ENCODE measurements at places on chromosomes 2 and 18.

DNA sequence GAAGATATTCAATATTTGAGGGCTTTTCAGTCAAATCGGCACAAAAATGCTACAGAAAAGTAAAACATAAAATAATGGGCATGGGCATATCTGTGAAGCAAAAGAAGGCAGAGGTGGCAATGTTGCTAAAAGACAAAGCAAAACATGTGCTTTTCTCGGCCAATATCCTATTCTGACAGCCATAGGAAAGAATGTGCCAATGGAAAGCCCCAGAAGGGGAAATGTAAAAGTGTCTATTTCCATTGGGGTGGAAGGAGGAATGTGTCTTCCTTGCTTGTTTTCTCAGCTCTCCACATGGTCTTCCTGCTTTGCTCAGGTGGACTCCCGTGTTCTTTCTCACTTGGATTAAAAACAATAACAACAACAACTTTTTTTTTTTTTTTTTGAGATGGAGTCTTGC, 13.7 kb upstream of the PER2 start:
- no peak for DNase-seq

GRCh38 chr2:97210325-97210724, 97.4 kb downstream of the ANKRD36 start:
- no peak for DNase-seq

DNA sequence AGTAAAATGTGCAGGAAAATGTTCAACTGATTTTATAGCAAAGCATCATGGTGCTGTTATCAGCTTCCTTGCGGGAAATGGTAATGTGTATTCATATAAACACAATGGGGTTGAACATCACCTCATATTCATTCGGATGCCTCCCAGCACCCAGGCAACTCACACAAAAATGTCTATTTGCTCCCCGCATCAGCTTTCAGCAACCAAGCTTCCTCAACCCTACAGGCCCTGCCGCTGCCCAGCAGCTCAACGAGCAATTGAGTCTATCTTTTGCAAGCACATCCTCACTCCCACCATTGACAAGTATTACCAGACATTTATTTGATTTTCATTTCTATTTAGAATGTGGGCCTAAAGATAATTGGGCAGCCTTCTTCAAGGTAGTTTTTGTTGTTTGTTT, 2161.4 kb upstream of the PIK3C3 start:
- no peak for DNase-seq

DNA sequence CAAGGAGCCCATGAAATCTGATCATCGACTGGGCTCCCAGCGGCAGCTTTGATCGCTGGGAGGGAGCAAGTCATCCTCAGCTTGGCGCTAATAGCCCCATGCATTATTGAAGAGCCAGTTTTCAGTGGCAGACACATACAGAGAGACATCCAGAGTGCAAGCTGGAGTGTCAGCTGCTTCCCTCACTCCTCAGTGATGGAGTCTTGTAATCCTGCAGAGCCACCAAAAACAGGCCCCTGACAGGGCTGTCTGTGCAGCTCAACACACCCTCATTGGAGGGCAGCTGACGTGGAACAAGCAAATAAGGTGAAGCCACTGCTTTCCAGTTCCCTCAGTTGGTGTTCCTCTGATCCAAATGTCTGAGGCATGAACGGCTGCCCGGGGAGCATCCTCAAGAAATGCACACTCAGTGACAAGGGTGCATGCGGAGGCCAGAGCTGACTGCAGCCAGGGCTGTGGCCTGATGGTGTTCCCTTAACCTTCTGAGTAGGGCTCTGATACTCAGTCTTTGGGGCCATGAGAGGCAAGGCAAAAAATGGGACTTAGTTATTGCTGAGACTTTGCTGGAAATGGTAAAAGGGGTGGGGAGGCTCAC, 97.4 kb downstream of the RHOB start:
- no peak for DNase-seq

GRCh38 chr18:59996370-59996966, 96.7 kb downstream of the PMAIP1 start:
- DNase-seq = no peak

GRCh38 chr2:168097431-168097830, 150.0 kb downstream of the STK39 start:
- DNase-seq = no peak

GRCh38 chr18:58213440-58213839, 169.4 kb downstream of the NEDD4L start:
- DNase-seq = peak; percentile 12

DNA sequence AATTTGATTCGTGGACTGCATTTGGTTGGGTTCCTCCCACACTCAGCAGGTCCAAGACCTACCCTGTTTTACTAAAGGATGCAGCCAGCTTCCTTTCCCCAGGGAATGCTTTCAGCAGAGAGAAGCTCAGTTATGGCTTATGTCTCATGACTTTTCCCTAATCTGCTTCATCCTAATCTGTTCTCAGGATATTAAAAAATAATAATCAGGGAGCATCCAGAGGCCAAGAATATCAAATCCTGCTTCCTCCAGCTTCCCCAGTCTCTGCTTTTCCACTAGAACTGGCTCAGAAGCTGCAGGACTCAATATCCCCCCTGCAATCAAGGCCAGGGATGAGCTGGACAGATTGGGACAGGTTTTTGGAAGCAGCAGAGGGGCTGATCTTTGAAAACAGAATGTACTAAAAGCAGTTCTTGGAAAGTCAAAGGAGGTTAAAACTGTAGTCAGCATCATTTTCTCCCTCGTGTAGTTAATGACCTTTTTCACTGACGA, 326.9 kb upstream of the TNP1 start:
- DNase-seq = no peak

DNA sequence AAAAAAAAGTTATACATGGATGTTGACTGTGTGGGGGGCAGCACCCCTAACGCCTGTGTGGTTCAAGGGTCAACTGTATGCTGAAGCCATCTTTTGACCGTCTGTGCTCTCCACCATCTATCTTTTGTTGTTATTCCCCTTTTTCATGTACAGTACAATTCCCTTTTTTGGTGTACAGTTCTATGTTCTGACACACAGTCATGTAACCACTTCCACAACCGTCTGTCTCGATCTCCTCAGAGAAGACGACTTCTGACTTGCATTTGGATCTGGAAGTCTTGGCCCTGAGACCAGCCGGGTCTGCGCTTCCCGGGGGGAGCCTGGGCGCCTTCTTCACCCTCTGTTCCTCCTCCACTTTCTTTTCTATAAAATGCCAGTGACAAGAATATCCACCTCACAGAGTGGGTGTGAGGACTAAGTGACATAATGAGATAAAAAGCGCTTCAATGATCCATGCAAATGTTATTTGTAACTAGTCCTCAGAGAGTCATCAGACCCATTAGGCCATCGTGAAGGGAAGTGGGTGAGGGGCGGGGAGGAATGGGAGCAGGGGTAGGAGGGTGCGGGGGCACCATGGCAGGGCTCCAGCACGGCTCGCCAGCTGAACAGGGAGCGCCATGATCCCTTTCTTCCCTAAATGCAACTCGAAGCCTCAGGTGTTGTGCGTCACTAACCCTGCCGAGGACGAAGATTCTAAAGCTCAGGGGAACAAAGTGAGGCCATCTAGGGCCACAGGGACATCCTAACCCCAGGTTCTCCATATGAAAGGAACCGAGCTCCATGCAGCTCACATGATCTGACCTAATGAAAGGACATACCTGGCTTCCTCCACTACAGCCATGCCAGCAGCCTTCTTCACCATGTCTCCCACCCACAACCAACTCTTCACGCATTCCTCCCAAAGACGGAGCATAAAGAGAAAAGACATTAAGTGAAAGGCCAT, 16.6 kb downstream of the ADCY3 start:
- DNase-seq = no peak

- DNase-seq = no peak
These were observed 26.9 kb upstream of the KCTD1 start for GRCh38 chr18:26574958-26575864.

- DNase-seq = no peak
These were observed 78.6 kb upstream of the MAP3K20 start for GRCh38 chr2:172997031-172997430.

GRCh38 chr18:76265497-76266235, 229.4 kb downstream of the ZNF516 start:
- DNase-seq = no peak

DNA sequence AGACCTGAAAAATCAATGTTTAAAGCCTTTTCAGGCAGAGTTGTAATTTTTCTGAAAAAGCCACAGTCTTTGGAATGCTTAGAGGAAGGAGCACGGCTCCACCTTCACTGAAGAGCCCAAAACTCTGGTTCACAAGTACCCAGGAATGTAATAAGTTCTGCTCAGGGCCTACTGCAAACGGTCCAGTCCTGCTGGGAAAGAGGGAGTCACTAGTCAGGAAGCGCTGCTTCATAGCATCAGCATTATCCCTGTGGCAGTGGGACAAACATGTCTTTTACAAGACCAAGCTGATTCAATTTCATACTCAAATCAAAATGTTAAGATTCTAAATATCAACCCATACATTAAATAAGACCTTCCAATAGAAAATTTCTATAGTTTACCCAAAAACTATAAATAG, 152.9 kb upstream of the PGAP1 start:
- no peak for DNase-seq

- peak; percentile 93 for DNase-seq
These were observed 57.8 kb downstream of the PKDCC start for GRCh38 chr2:42105330-42106256.

- no peak for DNase-seq
These were observed 961.3 kb upstream of the CELF4 start for GRCh38 chr18:38526922-38527321.

DNA sequence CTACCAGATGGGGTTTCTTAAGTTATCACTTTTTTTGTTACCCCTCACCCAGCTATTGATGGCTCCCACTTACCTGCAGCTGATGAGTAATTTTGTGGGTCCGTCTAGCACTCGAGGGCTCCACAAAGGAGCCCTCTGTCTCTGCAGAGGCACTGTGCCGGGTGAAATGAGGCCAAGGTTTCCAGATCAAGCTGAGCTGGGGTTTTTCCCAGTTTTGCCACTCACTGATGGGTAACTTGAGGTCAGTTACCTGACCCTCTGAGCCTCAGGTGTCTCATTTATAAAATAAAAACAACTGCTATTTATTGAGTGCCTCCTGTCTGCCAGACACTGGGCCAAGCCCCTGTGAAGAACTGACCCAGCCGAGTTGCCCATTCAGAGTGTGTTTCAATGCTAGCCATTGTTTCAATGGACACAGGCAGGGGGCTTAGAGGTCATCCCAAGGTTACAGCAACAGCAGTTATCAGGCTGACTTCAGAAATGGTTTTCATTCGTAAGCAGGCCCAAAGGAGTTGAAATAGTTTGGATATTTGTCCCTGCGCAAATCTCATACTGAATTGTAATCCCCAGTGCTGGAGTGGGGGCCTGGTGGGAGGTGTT, 192.9 kb downstream of the NCK2 start:
- no peak for DNase-seq

- no peak for DNase-seq
These were observed 236.6 kb downstream of the GPD2 start for GRCh38 chr2:156672556-156673332.

DNA sequence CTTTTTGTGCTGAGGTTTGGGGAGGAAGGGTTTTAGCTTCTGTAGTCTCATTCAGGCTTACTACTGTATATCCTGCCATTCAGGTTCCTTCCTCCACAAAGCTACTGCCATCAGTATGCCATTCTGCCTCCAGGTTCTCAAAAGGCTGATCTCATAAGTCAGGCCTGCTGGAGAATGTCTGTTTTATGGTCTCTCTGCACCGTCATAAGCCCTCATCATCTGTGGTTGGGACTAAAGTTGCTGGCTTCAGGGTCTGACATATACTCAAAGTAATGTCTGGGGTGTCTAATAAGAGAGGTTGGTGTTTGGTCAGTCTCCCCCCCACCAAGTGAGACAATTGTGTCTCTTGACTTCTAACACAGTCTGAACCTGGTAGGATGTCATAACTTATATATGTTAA, 36.2 kb upstream of the CCBE1 start:
- no peak for DNase-seq

DNA sequence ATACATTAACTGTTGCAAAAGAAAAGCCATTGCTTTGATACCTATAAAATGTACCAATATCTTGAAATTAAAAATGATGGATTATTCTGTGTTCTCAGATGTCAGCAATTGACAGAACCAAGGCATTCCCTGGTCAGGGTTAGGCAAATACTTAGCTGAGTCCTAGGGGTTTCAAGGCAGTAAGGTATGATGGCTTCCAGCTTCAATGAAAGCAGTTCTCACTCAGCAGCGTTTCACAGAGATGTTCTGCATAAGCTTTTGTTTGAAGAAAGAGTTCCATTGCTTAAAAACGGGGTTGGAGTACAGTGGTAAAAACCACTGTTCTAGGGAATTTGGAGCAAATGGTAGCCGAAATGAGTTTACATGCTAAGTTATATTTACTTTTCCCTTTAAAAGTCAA, 17.0 kb upstream of the KANSL1L start:
- DNase-seq = no peak

GRCh38 chr2:11097038-11097720, 58.1 kb upstream of the SLC66A3 start:
- DNase-seq = no peak

GRCh38 chr2:217356781-217357180, 496.9 kb upstream of the TNP1 start:
- no peak for DNase-seq

DNA sequence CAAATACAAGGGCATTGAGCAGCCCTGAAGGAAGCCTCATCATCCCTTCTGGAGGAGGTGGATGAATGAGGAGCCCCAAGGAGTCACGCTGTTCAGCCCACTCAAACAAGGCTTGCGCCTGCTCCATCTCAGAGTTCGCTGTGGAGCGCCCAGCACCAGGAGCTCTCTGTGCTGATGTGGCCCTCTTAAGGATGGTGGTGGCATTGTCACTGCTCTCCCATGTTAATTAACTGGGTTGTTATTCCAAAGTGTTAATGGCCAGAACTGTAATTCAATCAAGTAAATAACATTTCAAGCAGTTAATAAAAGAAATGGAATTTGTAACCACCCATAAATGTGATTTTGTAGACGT, 726.0 kb upstream of the RAB6C start:
- DNase-seq = no peak

DNA sequence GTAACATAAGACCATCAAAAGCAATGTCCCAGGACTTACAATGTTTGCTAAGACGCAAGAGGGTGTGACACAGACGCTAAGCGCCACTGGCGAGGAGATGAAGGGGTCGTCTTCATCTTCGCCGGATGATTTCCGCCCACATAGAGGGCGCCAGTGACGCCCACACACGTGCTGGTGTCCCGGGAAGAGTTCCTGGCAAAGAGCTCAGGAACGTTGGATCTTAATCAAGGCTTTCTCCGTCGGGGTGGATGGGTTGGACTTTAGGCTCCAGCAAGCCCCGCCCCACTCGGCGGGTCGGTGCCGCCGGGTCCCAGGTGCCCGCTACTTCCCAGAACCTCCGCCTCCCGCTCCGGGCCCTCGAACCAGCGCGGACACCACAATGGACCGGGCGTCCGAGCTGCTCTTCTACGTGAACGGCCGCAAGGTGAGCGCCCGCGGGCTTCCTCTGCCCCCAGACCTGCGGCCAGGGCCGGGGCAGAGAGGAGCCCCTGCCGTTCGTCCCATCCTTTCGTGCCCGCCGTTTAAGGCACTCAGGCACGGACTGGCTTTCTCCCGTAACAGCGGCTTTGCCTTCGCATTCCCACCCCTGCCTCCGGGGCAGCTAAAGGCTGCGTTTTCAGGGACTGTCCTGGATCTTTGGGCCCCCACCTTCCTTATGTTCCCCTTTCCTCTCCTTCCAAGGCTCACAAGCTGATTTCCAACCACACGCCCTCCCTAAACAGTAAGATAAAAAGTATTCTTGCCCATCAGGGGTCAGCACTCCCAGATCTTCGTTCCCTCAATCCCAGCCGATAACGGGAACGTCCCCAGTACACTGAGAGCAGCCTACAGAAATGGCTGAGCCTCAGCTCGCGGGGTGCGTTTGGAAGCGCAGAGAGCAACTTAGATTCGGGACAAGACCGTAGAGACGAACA, at the start of gene AOX1:
Gene AOX1 (plus strand): TSS at position 285 of the 914 bp plus-strand sequence. CDS start 95 bp downstream, at position 380.
- DNase-seq = peak; percentile 10

Measured in CD4-positive, alpha-beta T cell treated with Interleukin-17A for 1 hour (primary cell).